ENCODE measurements at places on chromosomes 4 and X.

DNA sequence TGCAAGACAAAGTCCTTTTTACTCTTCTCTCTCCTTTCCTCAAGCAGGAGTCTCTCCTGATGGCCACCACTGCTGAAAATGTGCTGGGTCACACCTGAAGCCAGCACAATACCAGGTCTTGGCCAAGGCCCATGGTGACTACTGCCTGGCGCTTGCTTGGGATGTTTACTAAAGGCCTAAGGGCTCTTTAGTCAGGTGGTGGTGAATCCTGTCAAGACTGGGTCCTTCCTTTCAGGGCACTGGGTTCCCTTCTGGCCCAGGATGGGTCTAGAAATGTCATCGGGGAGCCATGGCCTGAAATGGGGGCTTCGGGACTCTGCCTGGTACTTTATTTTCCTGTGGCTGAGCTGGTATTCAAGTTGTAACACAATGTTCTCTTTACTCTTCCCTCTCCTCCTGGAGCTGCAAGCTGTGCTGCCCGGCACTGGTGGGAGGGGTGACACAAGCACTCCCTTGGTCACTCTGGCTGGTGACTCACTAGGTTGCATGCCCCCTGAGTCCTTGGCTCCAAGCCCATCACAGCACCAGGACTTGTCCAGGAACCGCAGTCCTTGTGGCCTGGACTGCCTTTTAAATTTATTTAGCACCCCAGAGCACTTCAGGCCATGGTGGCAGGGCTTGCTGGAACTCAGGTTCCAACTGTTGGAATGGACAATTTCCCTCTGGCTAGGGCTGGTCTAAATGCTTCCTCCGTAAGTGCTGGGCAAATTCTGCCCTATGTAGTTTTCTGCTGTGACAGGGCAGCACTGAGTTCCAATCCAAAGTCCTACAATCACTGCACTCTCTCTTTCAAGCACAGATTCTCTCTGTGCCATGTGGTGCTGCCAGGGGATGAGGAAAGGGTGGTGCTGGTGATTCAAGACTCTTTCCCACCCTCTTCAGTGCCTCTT is 11.3 kb downstream of the ARL13A start:
- DNase-seq: no peak

DNA sequence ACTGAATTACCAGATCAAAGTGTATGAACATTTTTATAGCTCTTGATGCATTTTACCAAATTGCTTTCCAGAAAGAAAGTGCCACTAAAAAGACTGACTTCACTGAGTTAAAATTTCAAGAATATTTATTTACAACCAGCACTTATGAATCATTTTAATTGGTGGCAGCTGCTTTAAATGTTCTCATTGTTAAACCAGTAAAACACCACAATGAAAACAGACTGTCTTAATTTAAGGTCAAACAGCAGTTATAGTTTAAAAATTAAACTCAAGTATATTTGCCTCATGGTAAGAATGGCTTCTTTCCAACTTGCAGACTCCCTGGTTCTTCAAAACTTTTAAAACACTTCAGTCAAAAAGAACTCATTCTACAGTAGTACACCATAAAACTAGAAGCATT is 36.9 kb downstream of the AMMECR1 start:
- no peak for DNase-seq

GRCh38 chrX:10166731-10167151 is 10.0 kb downstream of the CLCN4 start:
- no peak for DNase-seq

- peak; percentile 68 for DNase-seq
These were observed 292.5 kb downstream of the CHIC1 start for GRCh38 chrX:73855546-73855945.

DNA sequence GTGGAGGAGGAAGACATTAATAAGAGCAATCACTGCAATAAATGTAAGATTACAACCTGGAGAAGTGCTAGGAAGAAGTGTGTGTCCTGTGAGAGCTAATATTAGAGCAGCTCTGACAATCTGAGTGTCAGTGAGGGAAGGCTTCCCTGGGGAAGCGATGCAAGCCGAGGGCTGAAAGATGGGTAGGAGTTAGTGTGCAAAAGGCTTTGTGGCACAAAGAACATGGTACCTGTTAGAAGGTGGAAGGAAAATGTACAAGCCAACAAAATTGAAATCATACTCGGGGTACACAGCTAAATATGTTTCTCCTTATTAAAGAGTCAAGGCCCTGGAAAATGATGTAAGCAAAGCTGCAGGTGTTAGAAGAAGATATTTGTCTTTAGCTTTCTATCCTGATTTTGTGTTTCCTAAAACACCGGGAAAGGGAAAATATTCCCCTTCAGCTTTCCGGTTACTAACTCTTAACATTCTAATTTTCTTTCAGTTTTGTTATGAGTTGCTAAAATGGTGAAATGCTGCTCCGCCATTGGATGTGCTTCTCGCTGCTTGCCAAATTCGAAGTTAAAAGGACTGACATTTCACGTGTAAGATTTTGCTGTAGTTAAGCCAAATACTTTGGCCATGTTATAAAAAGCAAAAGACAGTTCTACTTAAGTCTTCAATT is 808 bp downstream of the THAP6 start:
- peak; percentile 24 for DNase-seq

- DNase-seq: no peak
These were observed 400.6 kb upstream of the NR3C2 start for GRCh38 chr4:148842843-148843242.

- DNase-seq: no peak
These were observed 160.8 kb downstream of the NAA11 start for GRCh38 chr4:79164907-79165610.

- no peak for DNase-seq
These were observed 2.4 kb upstream of the SETD7 start for GRCh38 chr4:139558235-139559088.

DNA sequence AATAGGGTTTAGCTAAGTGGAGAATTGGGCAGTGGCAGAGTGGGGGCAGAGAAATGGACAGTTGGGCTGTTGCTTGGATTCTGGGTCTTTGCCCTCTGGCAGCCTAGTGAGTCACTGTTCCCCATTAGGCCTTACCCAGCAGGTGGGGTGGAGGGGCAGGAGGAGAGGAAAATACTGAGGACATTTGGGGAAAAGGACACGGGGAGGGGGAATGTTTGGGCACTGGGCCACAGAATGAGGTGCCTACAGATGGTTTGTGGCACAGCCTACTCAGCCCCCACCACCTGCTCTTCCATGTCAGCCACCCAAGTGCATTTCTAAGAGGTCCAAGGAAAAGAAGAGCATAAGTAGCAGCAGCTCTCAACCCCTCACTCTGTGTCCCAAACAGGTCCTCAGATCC is 13.0 kb downstream of the SLC16A2 start:
- DNase-seq: no peak

- no peak for DNase-seq
These were observed at the start of gene KCNE5 for GRCh38 chrX:109624641-109625616. TSS of gene KCNE5 (minus strand) at chrX:109625172. CDS start at chrX:109625020, 152 bp downstream.

DNA sequence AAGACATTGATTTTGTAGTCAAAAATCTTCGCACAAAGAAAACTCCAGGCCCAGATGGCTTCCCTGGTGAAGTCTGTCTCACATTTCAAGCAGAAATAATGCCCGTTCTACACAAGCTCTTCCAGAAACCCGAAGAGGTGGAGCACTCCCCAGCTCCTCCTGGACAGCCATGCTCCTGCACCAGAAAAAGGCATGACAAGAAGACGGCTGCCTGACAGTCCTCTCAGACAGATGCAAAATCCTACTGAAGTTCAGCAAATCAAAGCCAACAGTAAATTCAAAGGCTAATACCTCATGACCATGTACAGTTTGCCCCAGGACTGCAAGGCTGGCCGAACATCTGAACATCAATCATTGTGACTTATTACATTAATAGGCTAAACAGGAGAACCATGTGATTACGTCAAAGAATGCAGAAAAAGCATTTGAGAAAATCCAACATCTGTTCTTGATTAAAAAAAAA is 30.8 kb upstream of the MXD4 start:
- no peak for DNase-seq

GRCh38 chrX:127038065-127038464 is 218.5 kb downstream of the PRR32 start:
- DNase-seq: no peak

DNA sequence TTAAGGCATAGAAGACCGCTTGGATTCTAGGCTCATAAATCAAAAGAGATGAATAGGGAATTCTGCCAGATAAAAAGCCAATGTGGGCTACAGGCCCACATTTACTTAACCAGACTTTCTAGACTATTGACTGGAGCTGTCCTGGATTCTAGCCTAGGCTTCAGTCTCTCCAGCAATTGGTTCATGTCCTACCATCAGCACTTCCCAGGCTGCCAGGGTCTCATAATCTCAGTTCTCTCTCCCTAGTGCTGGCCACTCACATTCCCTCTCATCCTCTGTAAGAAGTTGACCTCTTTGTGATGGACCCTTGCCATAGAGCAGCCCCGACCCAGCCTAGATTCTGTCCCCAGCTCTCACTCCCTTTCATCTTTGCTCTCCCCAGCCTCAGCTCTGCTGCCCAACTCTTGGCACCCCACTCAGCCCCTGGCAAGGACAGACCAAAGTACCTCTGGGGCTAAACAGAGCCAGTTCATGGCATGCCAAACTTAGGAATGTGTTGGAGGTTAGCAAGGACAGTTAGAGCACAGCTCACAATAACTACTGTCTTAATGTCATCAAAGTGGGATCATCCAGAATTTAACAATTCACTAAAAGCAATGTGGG is 396.2 kb downstream of the INPP4B start:
- DNase-seq: no peak

DNA sequence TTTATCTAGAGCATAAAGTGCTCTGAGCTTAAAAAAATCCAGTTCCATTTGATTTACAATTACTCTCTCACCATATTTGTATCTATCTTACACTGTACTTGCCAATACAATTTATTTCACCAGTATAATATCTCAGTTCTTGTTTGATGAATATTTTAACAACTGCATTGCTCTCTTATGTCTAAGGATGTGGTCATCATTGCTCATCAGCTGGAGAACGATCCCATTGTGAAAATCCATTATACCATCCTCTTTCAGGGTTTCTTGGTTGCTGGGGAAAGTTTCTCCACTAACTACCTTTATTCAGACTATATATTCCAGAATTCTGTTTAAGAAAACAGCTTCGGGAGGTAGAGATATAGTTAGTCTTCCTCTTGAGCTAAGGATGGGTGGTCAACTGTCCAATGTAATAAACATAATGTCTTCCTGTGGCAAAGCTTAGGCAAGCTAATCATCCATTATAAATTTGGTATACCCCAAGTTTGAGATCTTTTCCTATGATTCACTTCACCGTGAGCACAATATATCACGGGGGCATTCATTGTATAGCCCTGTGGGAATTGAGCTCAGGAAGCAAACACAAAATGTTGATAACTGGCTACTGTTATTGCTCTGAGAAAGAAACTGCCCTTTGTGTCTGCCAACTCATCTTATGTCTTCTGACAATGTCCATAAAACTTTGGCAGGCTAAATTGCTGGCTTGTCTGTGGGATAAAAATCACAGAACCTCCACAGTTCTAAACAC is 2361.9 kb downstream of the ARAP2 start:
- DNase-seq: no peak

DNA sequence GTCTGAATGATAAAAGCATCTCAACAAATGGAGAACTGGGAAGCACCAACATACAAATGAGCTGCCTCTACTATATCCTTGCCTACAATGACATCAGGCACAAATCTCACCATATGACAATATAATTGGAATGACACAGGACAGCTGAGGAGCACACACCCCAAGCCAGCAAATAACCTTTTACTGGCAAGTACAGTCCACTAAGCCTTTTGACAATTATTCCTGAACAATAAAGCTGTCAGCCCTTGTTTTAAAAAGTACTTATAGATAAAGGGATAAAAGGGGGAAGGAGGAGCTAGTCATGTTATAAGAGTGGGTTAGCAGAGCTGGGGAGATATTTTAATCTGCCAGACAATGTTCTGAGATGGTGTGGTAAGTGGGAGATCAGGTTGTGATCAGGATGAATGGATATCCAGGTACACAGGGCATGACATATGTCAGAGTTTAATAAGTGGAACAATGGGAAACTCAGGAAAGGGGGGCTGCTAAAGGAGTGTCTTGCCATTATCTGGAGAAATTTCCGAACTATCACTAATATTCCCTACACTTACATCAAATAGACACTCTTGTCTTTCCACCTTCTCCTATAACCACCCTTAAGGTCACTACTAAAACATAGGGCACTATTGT is 127.6 kb downstream of the GPC3 start:
- no peak for DNase-seq

- no peak for DNase-seq
These were observed 4.0 kb upstream of the IL13RA1 start for GRCh38 chrX:118723376-118723775.

DNA sequence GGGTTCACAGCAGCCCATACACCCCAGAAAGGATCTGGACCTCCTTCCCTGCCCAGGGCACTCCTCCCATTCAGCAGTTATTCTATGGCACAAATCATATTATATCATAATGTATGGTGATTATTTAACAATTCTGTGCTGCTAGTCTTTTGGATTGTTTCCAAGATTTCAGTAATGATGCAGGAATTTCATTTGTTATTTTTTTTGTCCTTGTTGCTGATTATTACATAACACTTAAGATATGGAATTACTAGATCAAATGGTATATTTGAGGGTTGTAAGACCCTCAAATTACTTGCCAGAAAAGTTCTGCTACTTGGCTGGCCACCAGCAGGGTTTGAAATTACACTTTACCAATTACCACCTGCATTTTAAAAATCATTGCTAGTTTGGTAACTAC is 36.4 kb downstream of the QDPR start:
- no peak for DNase-seq

DNA sequence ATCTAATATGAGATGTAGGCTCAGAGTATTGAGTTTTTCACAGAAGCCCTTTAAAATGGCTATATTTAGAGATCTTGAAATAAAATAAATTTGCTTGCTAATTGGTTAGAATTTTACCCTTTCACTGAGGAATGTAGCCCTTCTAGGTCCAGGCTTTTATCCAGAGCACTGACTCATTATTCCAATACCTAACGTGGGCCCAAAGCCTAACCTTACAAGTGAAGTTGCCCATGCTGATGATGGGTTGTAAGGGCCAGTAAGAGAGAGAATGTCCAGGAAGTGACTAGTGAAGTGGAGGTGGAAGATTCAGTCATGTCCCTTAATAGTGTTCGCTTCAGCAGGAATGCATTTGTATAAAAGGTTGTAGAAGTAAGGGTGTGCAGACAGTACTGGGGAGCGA is 155.9 kb downstream of the STIM2 start:
- DNase-seq: no peak

GRCh38 chrX:47662144-47662657 is 3.2 kb upstream of the UXT start:
- no peak for DNase-seq

DNA sequence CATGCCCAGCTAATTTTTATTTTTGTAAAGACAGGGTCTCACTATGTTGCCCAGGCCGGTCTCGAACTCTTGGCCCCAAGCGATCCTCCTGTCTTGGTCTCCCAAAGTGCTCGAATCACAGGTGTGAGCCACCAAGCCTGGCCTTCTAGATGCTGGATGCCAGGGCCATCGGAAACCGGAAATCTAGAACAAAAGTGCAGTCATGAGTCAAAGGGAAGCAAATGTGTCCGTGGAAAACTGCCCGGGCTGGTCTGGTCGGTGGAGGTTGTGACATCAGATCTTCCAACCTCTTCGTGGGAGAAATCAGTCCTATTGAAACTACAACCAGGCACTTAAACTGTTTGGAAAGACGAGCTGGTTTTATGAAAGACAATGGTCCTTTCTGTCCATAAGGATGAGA is 92.3 kb upstream of the SHOX start:
- DNase-seq: no peak
